Activated T-helper 1 cell treated with anti-CD3 and anti-CD28 coated beads, Interleukin-2, amount 50 U/mL, for 16 hours (primary cell): ENCODE measurements at places on chromosomes 1 and 21.

DNA sequence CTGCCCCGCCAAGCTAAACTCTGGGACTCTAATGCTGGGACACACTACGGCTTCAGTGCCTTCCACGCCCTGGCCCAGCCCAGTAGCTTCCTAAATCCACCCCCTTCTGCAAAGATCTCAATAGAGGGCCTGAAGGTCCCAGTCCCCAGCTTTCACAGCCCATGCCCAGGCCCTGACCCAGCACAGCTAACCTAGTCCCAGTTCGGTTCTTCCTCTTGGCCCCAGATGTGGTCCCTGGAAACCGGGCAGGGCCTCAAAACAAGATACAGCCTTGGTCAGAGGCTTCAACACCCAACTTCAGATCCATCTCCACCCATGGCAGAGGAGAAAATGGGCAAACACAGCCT lies 646 bp upstream of the PDZK1IP1 start:
- DNase-seq, result no peak

DNA sequence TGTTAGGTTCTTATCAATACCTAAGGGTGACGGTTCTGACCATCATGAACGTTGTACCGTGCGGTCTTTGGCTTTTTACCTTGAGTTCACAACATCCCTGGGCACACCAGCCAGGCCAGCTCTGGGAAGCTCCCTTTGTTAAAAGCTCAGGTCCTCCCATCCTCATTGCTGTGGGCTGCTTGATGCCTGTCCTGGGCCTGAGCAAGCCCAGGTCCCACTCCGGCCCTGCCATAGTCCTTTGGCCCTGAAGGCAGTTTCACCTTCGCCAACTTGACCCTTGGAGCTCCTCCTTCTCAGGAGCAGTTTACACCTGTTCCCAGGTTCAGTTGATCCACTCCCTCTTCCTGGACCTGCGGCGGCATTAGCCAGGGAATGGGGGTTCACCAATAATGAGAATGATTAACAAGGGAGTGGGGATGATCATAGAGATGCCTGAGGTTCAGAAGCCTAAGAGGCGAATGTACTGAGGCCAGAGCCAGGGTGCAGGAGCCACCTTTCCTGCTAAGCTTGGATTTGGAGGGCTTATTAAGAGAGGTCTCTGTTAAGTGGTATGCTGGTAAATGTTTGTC lies 40.2 kb downstream of the DHCR24 start:
- DNase-seq, result no peak

DNA sequence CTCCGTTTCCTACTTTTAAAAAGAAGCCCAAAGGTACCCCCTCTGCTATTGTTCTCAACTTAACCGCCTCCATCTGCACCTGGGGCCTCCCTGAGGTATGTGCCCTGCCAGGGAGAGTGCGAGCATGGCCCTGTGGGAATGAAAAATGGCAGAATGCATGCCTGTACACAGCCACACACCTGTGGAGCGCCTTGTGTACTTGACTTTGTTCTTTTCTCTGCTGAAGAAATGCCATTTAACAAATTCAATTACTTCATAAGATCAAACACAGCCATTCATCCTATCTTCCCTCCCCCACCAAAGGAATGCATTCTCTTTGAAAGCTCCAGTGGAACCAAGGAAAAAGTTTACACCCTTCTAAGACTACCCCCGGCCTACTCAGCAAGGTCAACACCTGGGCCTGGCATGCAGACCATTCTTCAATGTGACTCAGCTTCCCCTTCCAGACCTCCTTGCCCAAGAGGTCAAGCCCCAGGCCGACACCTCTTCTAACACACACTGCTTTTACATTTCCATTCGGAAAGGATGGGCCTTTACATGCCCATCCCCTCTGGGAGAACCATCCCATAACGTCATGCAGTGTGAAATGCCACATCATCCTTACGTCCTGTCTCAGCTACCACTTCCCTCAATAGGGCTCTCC lies 123.7 kb downstream of the SMYD2 start:
- DNase-seq, result no peak

GRCh38 chr1:167500283-167500860 lies 18.0 kb downstream of the CD247 start:
- no peak for DNase-seq

DNA sequence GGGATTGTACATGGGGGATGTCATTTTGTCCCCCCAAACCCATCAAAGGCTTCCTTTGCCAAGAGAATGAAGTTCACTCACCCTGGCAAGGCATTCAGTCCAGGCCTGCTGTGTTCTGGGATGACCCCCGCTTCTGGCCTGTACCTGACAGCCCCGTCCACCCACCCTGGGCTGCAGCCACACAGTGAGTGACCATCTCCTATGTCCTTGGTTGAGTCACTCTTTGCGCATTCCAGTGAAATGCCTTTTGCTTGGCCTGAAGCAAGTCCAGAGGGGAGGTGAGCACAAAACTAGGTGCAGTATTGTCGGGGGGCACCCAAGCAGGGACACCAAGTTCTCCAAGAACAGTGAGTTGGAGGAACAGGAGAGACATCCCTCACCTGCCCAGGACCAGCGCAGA lies 10.2 kb downstream of the TMPRSS3 start:
- DNase-seq, result no peak

- DNase-seq, result peak; percentile 47
These were observed at the start of gene ARL8A for GRCh38 chr1:202144402-202145067. ARL8A (minus strand) TSS chr1:202144737; CDS start chr1:202144572, 165 bp downstream.

- no peak for DNase-seq
These were observed 27.4 kb upstream of the KIRREL1 start for GRCh38 chr1:157966031-157966537.

- DNase-seq, result no peak
These were observed 96.7 kb downstream of the SYT2 start for GRCh38 chr1:202613571-202613970.
